Heart left ventricle (tissue), 16 donors: ENCODE measurements at places on chromosomes 16 and 17. TPM values are rescaled to one million over a fixed set of nuclear protein-coding genes. Genes with fewer than 3 reads are reported as not detected.

DNA sequence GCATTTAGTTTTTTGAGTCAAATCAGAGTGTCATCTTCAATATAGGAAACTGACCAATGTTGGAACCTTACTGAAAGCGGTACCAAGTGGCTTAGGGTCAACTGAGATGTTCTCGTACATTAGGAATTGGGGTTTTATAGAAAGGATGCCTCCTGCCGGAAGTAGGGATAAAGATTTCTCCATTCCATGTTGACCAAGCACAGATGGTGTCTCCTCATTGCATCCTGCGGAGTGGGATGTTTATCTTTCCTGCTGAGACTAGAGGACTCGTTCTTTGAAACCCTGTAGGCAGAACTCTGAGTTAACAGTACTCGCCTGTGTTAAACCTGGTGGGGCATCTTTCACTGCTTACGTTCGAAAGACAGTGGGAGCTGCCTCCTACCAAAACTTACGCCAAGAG is 1.4 kb downstream of the SHISA6 start:
- no peak for DNase-seq

GRCh38 chr17:37768438-37768837 is 23.6 kb upstream of the HNF1B start:
- DNase-seq: no peak

Gene PYDC1
- total RNA-seq: not detected

DNA sequence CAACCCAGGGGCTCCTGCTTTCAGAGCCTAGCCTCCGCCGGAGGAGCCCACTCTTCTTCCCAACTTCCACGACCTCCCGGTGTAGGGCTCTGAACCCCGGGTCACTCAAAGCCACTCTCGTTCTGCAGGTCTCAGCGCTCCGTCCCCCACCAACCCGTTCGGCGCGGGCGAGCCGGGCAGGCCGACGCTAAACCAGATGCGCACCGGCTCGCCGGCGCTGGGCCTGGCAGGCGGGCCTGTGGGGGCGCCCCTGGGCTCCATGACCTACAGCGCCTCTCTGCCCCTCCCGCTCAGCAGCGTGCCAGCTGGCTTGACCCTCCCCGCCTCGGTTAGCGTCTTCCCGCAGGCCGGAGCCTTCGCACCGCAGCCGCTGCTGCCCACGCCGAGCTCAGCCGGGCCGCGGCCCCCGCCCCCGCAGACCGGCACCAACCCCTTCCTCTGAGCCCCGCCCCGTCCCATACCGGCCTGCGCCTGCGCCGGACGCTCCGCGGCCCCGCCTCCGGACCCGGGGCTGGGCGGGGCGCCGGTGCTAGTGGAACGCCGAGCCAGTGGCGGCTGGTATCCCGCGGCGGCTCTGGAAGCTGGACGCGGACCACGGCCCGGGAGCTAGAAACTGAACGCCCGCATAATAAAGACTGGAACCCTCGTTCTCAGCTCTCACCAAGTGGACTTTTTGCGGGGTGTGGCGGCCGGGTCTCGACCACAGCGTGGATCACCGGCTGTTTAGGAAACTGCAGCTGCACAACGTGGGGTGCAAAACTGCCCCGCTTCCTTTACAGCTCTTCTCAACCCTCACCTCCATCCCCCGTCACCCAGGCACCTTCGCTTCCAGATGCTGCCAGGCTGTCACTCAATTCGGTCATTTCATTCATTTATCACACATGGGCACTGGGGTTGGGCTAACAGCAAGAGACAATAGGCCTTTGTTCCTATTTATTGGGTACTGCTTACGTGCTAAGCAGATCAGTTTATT is 5.0 kb upstream of the SPATA20 start:
- peak; percentile 88 for DNase-seq

DNA sequence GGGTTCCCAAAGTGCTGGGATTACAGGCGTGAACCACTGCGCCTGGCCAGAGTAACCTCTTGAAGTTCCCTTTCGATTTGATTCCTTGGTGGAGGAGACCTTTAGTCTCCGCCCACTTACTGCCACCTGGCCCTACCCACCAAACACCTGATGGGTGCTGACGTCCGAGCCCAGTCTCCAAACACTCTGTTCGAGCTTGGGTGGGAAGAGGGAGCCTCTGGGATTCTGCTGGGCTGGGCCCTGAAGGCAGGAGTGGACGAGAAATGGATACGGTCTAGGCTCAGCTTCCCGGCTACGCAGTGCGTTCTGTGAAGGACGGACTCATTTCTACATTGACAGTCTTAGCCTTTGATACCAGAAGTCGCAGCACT is 870 bp upstream of the ITGA3 start:
- no peak for DNase-seq

- no peak for DNase-seq
Observed at GRCh38 chr17:38687286-38687685, 12.5 kb upstream of the EPOP start.

DNA sequence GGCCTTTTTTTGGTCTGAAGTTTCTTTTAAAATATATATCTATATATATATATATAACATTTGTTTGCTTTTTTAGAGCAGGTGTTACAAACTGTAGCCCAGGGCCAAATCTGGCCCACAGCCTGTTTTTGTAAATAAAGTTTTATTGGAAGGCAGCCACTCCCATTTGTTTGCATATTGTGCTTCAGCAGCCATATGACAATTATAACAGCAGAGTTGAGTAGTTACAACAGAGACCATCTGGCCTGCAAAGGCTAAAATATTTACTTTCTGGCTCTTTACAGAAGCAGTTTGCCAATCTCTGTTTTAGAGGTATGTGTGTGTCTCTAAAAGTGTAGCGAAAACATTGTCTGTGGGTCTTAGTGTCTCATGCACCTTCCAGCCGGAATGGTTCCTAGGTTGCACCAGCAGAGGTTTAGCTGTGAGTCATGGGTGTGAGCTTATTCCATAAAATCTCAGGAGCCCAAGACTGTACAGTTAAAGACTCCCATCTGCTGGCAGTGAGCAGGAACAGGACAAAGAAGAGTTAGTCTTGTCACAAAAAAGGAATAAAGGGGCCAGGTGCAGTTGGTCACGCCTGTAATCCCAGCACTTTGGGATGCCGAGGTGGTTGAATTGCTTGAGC is 23.8 kb downstream of the LCMT1 start:
- no peak for DNase-seq

- no peak for DNase-seq
Observed at GRCh38 chr16:28064706-28065249, 1.3 kb upstream of the GSG1L start.

GRCh38 chr17:6556121-6557039 is at the start of gene PITPNM3:
PITPNM3 (minus strand) TSS chr17:6556555; CDS start chr17:6556406, 149 bp downstream.
- DNase-seq: no peak

Gene GJC1
- 60.8 TPM for total RNA-seq

GRCh38 chr16:30533748-30534367 is 800 bp downstream of the ZNF747 start:
- DNase-seq: no peak

Gene RHBDL3
- 0.21 TPM for total RNA-seq

GRCh38 chr16:3138823-3139426 is 4.1 kb downstream of the ZNF213 start:
- no peak for DNase-seq

GRCh38 chr16:87669672-87670071 is 67.4 kb downstream of the JPH3 start:
- no peak for DNase-seq

DNA sequence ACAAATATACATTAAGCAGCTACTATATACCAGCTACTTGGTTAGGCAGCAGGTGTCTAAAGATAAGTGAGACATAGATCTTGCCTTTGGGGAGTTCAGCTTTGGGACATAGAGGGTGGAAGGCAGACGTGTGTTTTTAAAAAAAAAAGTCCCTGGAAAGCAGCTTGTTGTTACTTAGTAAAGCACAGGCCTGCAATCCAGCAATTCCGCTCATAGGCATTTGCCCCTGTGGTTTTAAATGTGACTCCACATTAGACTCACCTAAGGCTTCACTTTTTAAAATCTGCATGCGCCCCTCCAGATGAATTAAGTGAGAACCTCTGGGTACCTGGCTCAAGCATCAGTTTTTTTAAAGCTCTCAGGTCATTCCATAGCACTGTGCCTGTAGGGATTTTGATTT is 7.2 kb upstream of the MLYCD start:
- DNase-seq: no peak

DNA sequence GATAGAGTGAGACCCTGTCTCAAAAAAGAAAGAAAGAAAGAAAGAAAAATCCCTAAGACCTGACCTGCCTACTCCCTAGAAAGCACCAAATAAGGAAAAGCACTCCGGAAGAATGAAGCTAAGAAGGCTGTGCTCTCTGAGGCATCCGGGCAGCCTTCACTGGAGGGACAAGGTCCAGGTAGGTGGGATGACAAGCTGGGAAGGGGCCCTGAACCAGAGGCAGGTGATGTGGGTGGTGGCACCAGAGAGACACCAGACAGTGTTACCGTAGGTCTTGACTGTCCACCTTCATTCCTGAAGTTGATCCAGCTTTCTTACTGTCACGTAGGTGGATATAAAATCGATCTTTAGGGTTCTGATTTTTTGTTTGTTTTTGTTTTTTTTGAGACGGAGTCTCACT is 26.3 kb downstream of the SMTNL2 start:
- no peak for DNase-seq

- no peak for DNase-seq
Observed at GRCh38 chr16:86079255-86079885, 180.4 kb downstream of the IRF8 start.

Gene GHDC
- total RNA-seq: 17.3 TPM

Gene WNT9B
- 0.81 TPM for total RNA-seq

DNA sequence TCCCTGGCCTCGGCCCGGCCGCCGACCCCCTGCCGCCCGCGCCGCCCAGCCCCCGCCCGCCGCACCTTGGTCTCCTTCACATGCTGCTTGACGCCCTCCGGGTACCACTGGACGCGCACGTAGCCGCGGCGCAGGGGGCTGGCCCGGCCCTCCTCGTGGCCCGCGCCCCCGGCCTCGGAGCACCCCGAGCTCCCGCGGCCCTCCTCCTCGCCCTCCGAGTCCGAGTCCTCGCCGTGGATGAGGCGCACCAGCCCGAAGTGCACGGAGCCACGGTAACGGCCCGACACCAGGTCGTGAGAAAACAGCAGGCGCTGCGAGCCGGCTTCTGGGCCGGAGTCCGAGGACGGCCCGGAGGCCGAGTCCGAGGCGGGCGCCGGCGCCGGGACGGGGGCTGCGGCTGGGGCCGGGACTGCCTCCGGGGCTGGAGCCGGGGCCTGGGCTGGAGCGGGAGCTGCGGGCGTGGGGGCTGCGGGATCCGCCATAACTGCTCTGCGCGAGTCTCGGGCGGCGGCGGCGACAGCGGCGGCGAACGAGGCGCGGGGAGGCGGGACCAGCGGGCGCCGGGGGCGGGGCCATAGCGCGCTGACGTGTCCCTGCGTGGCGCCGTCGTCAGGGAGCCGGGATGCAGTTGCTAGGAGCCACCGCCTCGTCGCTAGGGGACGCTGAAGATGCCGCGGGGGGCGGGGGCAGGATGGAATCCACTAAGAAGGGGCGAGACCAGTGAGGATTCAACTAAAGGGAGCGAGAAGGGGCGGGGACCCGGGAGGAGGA is at the start of gene UBE2O:
UBE2O (minus strand) TSS at position 493 of the 771 bp plus-strand sequence; CDS start at position 482, 11 bp downstream.
- peak; percentile 90 for DNase-seq

DNA sequence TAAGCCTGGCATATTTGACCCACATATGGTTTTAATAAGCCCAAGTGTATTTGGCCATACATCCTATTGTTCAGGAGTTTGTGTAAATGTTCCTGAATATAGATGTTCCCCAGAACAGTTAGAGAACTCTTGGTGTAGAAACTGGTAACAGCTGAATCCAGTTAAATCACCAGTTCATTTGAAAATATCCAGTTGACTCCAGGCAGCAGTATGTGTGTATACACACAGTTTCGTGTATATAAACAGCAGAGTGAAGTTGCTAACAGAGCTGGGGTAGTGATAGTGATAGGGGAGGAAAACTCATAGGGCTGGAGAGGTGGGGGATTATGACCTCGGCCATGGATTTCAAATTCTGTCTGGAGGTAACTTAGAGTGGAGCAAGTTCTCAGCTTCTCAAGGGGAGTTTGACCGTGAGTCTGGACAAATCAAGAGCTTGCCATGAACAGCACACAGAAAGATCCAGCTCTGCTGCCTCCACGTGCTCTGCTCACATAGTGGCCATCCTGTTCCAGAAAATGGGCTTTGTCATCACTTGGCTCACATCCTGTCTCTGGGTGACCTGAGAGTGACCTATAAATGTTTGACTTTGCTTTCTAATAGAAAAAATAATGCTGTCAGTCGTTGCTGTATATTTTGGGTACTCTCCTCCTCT is 30.6 kb upstream of the MMD start:
- DNase-seq: peak; percentile 67

Gene SCRN2
- total RNA-seq: 36.0 TPM

- DNase-seq: no peak
Observed at GRCh38 chr17:29010129-29010528, 4.3 kb upstream of the SEZ6 start.

DNA sequence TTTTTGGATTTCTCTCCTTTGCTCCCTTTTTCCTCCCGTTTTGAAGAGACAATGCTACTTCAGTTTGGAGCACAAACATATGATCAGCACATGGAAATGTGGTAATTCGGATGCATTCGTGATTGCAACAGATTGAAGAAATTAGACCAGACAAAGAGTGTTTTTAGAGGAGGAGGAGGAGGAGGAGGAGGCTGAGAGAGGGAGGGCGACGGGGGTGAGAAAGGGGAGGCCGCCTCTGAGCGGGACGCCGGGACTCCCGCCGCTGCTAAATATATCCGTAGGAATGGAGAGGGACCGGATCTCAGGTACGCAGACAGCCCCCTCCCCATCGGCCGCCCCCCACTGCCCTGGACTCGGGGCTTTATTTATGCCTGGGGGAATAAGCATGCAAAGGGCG is 179.3 kb downstream of the SEC14L1 start:
- DNase-seq: no peak

DNA sequence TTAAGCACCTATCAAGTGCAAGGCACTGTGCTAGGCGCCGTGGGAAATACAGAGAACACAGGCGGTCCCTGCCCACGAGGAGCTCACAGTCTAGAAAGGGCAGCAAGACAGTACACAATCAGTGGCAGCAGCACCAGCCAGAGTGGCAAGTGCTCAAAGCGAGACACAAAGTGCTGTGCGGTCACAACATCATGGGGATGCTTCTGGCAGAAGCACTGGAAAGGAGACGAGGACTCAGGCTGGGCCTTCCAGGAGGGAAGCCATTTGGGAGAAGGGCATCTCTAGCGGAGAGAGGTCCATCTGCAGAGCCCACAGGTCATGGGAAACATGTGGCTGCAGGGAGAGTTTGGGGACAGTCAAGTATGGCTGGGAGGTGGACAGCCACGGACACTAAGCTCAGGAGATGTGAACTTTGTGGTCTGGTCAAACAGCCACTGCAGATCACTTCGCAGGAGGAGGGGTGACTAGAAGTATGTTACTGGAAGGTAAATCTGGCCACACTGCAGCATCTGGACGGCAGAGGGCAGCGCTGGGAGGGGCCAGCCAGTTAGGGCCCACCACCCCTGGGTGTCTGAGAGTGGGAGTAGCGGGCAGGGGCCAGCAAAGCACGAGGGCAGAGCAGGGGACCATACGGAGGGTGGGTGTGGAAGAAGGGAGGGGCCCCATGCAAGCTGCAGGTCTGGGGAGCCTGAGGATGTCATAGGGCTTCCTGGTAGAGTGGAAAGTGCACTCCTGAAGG is 71.1 kb downstream of the N4BP1 start:
- DNase-seq: no peak

Gene EDC4
- 31.2 TPM for total RNA-seq
